ENCODE measurements at places on chromosomes 5 and 9. TPM values are rescaled to one million over a fixed set of nuclear protein-coding genes. Genes with fewer than 3 reads are reported as not detected.

GRCh38 chr5:173920024-173920753 lies 32.0 kb downstream of the CPEB4 start:
- H3K27ac ChIP-seq, result no peak overlapping the region
- no peak for DNase-seq
- H3K27me3 ChIP-seq, result no peaks in the 10 kb centered on the region

DNA sequence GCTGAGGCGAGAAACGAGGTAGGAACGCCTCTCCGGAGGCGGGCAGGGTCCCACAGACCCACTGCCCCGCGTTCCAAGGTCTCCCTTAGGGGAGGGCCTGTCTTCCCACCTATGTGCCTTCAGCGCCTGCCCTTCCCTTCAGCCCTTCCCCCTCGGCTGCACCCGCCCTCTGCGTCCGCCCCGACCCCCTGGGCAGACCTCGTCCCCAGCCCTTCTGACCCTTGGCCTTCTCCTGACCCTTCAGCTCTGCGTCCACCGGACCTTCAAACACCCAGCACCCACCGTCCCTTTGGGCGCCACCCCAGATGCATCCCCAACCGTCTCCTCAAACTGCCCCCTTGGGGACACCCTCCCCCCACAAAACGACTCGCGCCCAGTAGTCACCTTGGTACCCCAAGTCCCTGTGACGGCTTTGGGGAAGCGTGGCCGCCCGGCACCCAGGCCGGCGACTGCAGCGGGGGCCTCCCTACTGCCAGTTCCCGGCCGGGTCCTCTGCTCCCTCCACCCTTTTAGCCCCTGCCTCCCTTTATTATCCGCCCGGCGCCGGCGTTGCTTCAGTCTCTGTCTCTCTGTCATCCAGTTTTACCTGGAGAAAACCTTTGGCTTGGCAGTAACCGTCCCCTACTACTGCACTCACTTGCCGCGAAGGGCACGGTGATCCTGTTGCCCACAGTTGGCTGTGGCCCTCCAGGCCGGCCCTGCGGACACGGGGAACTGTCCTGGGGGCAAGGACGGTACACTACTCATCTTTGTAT lies 421 bp downstream of the RUSC2 start:
- H3K4me3 ChIP-seq, result peak overlapping the region; percentile 38
- DNase-seq, result no peak
- no peak overlapping the region for H3K27ac ChIP-seq
- H3K27me3 ChIP-seq, result peaks cover 2% of the 10 kb centered on the region
- H3K36me3 ChIP-seq, result no peaks in the 10 kb centered on the region

DNA sequence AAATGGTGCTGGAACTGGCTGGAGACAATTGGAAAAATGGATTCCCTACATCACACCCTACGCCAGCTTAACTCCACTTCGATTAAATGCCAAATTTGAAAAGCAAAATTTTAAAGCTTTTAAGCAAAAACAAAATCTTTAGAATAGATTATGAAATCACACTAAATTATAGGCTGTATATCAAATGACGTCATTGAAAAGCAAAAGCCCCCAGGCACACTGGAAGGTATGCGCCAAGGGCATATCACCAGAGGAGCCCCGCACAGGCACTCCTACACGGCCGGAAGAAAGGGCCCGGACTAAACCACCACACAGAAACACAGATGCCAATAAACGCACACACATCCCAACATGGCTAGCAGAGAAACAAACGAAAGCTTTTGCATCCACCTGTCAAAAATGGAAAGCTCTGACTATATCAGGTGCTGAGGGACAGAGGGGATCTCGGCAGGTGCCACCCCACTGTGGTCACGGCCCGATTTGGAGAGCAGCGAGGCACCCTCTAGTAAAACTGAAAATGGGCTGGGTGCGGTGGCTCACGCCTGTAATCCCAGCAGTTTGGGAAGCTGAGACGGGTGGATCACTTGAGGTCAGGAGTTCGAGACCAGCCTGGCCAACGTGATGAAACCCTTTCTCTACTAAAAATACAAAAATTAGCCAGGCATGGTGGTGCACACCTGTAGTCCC lies 17.0 kb upstream of the MXD3 start:
- no peak overlapping the region for H3K4me3 ChIP-seq
- no peak for DNase-seq
- H3K27me3 ChIP-seq, result no peaks in the 10 kb centered on the region

- H3K27me3 ChIP-seq, result peaks cover 17% of the 10 kb centered on the region
- no peaks in the 10 kb centered on the region for H3K36me3 ChIP-seq
- no peak overlapping the region for H3K4me3 ChIP-seq
Observed at GRCh38 chr9:129697656-129698253, 32.3 kb downstream of the PRRX2 start.

DNA sequence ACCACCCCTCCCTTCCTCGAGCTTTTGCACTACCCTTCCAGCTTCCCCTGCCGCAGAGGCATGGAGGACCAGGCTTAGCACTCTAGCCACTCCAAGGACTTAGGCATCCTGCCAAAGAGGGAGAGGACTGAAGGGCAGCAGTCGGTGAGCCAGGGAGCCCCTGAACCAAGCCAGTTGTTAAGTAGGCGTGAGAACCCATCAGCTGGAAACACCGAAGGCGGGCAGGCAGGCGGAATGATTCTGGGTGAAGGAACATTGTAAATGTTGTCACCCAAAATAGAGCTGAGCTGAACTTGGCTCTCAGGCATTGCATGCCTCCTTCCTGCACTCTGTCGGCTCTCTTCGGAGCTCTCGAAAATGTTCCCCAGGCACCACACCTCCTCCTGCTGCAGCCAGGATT lies 42.8 kb downstream of the NRG2 start:
- H3K4me3 ChIP-seq, result no peak overlapping the region
- no peaks in the 10 kb centered on the region for H3K4me1 ChIP-seq
- no peak overlapping the region for H3K27ac ChIP-seq
- DNase-seq, result no peak
- peaks cover 4% of the 10 kb centered on the region for H3K27me3 ChIP-seq
- H3K36me3 ChIP-seq, result no peaks in the 10 kb centered on the region

Gene ATP10B
- not detected for total RNA-seq

Measured in natural killer cell (primary cell).